ENCODE measurements at places on chromosomes 16 and 17.

- no peak for DNase-seq
Observed at GRCh38 chr16:22423716-22424115, 49.3 kb upstream of the CDR2 start.

- DNase-seq = no peak
Observed at GRCh38 chr17:5592382-5592781, 8.1 kb upstream of the NLRP1 start.

DNA sequence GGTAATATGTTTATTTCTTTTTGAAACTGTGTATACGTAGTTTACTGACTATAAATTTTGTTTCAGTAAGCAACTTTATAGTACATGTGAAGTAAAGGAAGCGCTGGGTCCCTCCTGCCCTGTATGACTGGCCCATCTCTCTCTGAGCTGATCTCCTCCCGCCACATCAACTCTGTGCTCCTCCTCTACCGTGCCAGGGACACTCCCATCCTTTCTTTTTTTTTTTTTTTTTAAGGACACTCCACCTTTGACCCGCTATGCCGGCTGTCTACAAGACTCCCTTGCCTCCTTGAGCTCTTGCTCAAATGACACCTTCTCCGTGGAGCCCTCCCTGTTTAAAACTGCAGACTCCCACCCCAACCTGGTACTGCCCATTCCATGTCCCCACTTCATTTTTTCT lies 35.5 kb downstream of the ERN1 start:
- DNase-seq = no peak

GRCh38 chr16:86987746-86988670 lies 329.2 kb downstream of the C16orf95 start:
- DNase-seq = no peak

- no peak for DNase-seq
Observed at GRCh38 chr16:12186774-12187335, 210.3 kb downstream of the SNX29 start.

DNA sequence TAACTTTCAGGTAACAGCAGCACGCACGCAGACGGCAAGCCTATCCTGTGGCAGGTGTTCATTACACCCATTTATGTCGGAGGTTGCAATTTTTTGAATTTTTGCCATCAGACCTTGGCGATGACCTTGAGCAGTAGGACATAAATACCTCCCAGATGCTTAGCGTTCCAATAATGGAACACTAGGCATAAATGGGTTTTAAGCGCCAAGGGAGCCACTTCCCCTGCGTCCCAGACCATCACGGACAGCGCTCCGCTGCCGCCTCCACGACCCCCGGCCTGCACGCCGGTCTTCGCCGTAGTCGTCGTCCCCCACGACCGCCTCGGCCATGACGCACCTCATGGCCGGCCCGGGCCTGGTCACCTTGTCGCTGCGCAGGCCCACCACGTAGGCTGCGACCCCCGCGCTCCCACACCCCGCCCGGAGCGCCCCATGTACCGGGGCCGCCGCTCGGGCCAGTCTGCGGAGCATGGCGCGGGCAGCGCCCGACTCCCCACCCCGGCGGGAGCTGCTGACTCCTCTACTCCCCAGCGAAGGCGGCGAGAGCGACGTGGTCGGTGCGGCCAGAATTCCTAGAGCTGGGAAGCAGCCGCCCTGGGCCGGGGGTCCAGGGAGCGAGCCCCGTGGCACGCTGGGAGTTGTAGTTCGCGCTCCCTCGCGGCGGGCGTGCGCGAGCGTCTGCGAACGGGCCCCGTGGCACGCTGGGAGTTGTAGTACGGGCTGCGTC lies 22.7 kb downstream of the TMEM235 start:
- peak; percentile 68 for DNase-seq

GRCh38 chr17:74874615-74875037 lies 1.8 kb upstream of the FDXR start:
- DNase-seq = no peak

DNA sequence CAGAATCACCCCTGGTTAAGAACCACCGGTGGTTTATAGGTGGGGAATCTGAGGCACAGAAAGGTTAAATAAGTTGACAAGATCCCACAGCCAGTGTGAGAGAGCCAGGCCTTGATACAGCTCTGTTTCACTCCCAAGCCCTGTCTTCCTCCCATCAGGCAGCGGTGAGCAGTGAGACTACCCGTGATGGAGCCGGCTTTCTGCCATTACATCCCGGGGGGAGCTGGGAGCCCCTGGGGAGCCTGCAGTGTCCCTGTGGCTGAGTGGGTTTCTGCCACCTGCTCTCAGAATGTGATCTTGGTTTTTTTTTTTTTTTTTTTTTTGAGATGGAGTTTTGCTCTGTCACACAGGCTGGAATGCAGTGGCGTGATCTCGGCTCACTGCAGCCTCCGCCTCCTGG lies 66.4 kb downstream of the ABCC1 start:
- DNase-seq = no peak

DNA sequence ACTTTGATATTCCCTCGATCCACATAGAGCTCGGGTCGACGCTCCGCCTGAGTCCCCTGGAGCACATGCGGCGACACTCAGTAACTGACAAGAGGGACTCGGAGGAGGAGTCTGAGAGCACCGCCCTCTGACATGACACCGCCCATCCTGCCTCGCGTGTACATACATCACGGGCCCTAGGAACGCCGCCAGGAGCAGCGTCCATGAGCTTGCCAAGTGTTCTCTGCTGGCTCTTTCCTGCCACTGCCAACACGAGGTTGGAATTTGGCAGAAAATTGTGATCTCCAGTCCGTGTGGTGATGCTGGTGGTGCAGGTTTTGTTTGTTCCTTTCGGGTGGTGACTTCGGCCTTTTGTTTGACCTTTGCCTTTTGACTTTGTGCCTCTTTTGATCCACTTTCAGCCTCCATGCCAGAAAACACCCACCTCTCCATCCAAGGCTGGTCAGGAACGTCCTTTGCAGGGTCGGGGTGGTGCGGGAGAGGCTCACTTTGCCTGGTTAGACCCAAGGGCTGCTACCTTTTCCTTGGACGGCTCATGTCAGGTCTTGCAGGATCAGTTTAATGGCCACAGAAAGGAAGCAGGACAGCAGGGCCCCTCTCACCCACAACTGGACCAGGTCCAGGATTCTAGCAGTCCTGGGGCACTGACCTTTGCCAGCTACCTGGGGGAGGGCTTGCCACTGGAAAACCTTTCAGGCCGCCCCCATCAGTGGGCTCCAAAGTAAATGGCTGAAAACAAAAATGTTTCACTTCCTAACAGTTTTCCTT lies 27.6 kb downstream of the ELAC2 start:
- DNase-seq = no peak

- no peak for DNase-seq
Observed at GRCh38 chr17:81120695-81121621, 44.3 kb upstream of the PVALEF start.

GRCh38 chr17:60926466-60927183 lies 249.0 kb downstream of the BCAS3 start:
- no peak for DNase-seq

DNA sequence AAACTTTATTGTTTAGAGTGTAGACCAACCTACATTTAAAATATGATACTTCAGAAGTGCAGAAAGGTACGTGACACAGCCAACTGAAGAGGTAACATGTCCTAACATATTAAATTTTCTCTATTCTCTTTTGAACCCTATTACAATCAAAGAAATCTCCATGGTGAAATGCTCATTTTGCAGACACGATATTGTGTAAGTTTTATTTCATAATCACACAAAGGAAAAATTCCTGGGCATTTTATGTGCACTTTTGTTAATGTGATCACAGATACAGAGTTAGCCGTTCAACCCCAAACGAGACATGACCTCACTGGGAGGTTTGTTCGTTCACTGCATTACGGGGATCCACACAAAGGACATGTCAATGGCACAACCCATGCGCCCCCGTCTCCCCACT lies 21.8 kb downstream of the KCNJ16 start:
- no peak for DNase-seq

- DNase-seq = no peak
Observed at GRCh38 chr17:64212122-64212521, 50.9 kb downstream of the TEX2 start.

GRCh38 chr17:50935221-50935995 lies 69.3 kb upstream of the TOB1 start:
- no peak for DNase-seq

GRCh38 chr16:69767459-69768229 lies 5.5 kb downstream of the WWP2 start:
- DNase-seq = no peak

DNA sequence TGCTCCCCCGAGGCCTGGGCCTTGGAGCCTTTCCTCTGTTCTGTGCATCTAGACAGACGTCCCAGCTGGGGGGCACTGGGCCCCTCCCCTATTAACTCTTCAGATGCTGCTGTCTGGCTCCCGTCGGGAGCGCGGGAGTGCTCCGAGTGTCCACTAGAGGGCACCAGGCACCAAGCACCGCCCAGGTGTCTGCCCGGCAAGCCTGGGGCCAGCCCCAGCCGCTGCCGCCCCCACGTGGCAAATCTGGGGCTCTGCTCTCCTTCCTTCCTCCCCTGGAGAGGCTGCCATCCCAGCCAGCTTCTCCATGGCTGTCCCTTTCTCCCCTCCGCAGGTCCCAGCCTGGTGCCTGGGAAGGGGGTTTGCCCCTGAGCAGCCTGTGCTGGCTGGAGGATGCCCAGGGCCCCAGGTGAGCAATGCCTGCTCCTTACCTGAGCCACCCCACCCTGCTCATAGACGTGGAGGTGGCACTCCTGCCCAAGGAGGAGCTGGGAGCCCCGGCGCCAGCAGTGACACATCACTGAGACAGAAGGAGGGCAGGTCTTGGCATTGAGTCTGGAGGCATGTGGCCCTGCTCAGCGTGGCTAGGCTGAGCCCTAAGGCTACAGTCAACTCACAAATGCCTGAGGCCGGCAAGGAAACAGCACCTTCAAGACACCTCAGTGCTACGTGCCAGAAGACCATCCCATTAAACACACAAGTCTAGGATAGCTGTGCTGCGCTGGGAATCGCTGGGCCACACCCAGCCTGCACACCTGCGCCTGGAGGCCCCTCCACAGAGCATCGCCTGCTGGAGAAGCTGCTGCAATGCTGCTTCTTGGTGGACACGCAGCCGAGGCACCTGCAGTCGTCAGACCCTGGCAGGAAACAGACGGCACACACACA lies 19.7 kb downstream of the TMEM235 start:
- DNase-seq = peak; percentile 79

GRCh38 chr17:7704601-7705268 lies at the start of gene EFNB3:
EFNB3 (plus strand) TSS chr17:7705202; CDS start chr17:7705599, 397 bp downstream.
- no peak for DNase-seq

GRCh38 chr16:87845807-87846619 lies 23.3 kb downstream of the SLC7A5 start:
- no peak for DNase-seq

DNA sequence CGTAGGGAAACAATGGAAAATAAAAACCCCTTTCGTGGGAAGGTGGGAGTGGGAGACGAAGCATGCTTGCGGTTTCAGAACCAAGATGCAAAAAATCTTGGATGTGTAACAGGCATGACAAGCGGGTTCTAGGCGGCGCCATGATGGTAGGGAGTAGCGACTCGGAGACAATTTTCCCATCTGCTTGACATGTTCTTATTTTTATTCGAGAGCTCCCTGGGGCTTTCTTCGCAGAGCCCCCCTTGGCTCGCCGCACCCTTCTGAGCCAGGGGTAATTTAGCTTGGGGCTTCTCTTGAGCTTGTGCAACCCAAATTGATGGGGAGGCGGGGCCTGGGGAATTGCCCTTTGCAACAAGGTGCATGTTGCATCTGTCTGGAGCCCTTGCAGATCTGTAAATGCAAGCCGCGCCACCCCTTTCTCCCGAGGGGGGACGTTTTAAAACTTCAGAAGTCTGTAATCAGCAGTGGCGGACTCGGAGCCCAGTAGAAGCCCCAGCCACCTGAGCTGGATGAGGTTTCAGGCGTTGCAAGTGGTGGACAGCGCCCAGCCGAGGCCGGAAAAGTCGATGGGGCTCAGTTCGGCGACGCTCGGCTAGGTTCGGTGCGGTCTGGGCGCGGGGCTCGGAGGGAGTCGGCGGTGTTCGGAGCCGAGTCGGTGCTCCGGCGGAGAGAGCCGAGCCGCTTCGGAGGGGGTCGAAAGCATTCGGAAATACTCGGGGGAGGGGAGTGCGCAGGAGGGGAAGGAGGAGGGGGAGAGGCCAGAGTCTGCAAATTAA lies 2.9 kb downstream of the GNAO1 start:
- DNase-seq = peak; percentile 66

GRCh38 chr17:74972973-74973328 lies 392 bp upstream of the HID1 start:
- DNase-seq = no peak

- no peak for DNase-seq
Observed at GRCh38 chr16:56477096-56477878, 25.9 kb downstream of the OGFOD1 start.

DNA sequence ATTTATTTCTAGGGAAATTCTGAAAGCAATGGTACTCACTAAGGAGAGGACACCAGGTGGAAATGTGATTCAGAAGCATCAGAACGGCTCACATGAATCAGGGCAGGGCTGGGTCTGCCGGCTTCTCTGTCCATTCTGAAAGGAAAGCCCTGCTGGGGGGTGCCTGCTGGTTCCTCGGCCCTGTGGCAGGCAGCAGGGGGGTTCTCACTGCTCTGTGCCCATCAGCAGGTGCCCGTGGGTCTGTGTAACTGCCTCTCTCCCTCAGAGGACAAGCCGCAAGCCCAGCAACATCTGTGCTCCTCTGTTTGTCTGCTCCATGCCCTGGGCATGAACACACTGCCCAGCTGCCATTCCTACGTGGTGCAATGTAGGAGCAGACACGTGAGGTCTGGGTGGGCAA lies 74.9 kb upstream of the ZNF423 start:
- DNase-seq = no peak

DNA sequence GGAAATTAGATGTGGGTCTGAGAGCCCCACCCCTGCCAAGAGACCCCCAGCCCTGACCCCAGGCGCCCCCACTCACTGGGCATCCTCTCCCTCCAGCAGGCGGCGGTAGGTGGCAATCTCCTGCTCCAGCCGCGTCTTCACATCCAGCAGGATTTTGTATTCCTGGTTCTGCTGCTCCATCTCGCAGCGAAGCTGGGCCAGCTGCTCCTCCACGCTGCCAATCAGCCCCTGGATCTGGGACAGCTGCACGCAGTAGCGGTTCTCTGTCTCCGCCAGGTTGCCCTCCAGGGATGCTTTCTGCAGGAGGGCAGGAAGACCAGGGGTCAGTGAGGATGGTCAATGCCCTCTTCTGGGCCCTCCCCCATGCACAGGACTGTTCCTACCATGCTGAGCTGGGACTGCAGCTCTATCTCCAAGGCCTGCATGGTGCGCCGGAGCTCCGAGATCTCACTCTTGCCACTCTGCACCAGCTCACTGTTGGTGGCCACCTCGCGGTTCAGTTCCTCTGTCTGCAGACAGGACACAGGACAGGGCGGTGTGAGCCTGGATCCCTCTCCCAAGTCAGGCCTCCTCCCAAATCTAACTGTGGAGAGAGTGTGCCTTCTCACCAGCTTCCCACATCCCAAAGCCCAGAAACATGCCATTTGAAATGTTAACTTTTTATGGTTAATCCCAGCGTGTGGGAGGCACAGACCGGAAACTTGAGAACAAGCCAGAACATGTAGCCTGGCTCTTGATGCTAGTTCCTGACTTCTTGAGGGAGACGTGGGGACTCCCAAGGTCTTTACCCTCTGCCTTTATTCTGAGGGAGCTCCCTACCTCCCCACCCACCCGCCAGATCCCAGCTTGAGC lies 3.6 kb downstream of the KRT17 start:
- DNase-seq = no peak

Data from stimulated activated CD8-positive, alpha-beta memory T cell treated with anti-CD3 and anti-CD28 coated beads, Interleukin-2, amount 100 ng/mL, for 48 hours (primary cell).